ENCODE measurements at places on chromosomes 11 and 22. TPM values are rescaled to one million over a fixed set of nuclear protein-coding genes. Genes with fewer than 3 reads are reported as not detected.

DNA sequence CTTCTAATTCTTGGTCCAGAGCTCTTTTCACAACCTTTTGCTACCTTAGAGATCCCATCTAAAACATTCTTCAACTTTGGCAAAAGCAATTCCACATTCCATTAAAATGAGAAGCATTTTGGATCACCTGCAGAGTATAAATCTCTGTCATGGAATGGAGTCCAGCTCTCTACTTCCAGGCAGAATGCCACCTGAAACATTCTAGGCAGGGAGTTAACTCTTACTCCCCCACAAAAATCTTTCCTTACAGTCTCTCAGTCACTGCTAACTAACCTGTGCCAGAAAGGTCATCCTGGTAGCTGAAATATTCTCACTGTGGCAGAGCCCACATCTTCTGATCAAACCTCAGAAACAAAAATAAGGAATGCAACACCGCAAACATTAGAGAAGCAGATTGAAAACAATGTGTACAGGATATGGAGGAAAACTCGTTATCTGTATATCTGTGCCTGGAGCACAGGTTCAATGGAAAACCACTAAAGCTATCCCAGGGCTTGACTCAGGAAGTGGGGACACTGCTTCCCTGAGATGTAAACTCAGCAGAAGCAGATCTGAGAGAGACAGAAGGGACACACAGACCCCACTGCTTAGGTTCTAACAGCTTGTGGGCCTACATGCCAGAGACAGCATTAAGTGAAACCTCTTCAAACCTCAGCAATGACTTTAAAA, 78.9 kb downstream of the KCNC1 start:
- H3K36me3 ChIP-seq: no peaks in the 10 kb centered on the region
- no peaks in the 10 kb centered on the region for H3K4me1 ChIP-seq
- H3K4me3 ChIP-seq: no peak overlapping the region
- no peaks in the 10 kb centered on the region for H3K27me3 ChIP-seq
- DNase-seq: no peak

OR2AT4 gene
- not detected for total RNA-seq

- no peak overlapping the region for H3K4me3 ChIP-seq
- H3K27me3 ChIP-seq: no peaks in the 10 kb centered on the region
- H3K36me3 ChIP-seq: no peaks in the 10 kb centered on the region
- no peaks in the 10 kb centered on the region for H3K4me1 ChIP-seq
- H3K27ac ChIP-seq: no peak overlapping the region
- DNase-seq: no peak
Observed at GRCh38 chr22:33504941-33505625, 415.2 kb downstream of the LARGE1 start.

DNA sequence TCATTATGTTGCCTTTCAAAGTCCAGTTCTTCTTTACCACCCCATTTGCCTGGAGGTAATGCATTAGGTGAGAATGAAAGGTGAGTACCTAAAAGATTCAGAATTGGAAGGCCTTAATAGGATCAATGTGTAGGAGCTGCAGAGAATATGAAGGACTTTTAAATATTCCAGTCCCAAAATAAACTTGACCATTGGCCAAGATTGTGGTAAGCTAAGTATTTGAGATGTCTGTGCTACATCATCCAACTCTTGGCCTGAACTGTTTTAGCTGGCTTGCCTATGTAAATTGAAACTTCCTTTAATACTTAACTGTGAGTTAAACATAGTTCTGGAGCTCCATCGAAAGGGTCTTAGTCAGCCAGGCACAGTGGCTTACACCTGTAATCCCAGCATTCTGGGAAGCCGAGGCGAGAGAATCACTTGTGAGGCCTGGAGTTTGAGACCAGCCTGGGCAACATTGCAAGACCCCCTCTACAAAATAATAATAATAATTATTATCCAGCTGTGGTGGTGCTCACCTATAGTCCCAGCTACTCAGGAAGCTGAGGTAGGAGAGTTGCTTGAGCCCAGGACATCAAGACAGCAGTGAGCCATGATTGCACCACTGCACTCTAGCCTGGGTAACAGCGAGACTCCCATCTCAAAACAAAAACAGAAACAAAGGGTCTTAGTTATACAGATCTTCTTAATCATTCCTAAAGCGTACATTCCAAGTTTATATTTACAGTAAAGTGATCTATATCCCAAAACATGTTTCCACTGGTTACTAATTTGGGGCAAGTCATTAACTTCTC, 29.8 kb downstream of the MTMR3 start:
- H3K36me3 ChIP-seq: no peaks in the 10 kb centered on the region
- H3K27me3 ChIP-seq: no peaks in the 10 kb centered on the region
- peaks cover 68% of the 10 kb centered on the region for H3K4me1 ChIP-seq
- no peak overlapping the region for H3K4me3 ChIP-seq

GRCh38 chr11:60933416-60934123, 9.3 kb downstream of the TMEM132A start:
- no peak overlapping the region for H3K4me3 ChIP-seq
- no peak overlapping the region for H3K27ac ChIP-seq
- no peaks in the 10 kb centered on the region for H3K27me3 ChIP-seq
- H3K4me1 ChIP-seq: no peaks in the 10 kb centered on the region

TRIM22 gene
- 125 TPM for total RNA-seq

SEC14L6 gene
- not detected for total RNA-seq

DBX1 gene
- not detected for total RNA-seq

TEX12 gene
- total RNA-seq: not detected

MYO7A gene
- total RNA-seq: not detected

CTSW gene
- 1.9 TPM for total RNA-seq
